ENCODE measurements at places on chromosomes 1 and 21.

DNA sequence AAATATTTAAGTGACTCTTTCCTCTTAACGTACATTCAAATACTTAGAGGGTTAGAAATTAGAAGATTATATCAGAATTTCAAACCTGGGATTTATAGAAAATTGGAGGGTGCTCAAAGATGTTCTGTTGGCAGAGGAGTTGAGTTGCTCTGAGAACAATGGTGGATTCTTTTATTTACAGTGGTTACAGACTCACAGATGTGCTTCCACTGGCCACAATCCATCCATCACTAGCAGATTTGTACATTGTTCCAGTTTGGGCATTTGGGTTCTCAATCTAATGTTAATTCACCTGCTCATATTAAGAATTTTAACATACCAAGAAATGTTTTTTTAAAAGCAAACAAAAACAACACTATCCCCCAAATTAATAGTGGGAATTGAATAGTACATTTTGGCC lies 23.5 kb downstream of the DNAJC6 start:
- no peak for DNase-seq

DNA sequence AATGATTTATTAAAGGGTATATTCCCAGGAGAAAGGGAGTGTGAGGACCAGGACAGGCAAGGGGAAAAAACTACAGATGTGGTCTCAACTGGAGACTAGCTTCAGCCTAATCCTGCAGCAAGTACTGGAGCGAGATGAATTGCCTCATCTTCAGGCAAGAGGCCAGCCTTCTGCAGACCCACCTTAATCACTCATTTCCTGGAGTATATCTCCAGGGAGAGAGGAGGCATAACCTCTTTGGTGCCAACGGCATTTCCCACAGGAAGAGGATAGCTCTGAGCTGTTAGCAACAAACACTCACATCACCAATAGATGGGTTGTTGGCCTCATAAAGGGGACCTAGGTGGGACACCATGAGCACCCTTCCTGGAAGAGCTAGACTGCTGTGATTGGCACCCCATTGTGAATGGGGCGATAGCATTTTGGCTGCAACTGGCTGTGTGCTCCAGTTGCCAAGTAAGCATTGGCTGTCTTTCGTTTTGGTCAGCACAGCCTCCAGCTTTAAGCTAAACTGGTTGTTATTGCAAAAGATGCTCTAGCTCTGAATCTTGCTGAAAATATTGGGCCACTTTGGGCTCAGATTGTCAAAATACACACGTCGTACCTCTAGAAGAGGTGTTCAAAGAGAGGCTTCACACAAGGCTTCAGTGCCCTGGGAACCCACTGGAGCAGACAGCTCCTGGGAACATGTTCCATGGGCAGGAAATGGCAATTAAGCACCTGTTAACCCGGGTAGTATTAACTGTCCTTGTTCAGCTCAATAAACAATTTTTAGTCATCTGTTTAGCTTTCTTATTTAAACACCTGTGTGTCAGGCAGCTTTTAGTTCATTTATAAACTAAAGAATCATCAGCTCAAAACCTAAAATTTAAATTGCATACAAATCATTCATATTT lies 314.8 kb upstream of the C1orf87 start:
- DNase-seq: no peak

- no peak for DNase-seq
Observed at GRCh38 chr21:42581993-42582786, 68.5 kb downstream of the SLC37A1 start.

- no peak for DNase-seq
Observed at GRCh38 chr1:168767894-168768584, 39.0 kb upstream of the DPT start.

DNA sequence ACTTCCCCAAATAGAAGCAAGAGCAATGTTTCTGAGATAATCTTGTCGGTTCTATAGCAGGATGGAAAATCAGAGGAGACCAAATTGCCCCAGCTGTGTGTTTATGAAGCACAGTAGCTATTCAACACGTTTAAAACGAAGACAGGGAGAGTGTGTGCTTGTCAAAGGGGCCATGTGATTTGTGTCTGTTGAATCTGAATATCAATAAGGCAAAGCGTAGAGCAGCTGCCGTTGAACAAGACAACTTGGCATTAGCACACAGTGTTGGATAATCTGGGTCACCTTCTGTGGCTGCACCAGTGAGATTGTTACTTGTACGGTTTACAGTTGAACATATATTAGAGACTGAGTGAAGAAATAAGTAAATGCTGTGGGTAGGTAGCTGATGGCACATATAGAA lies 1.0 kb downstream of the CRB1 start:
- DNase-seq: no peak

DNA sequence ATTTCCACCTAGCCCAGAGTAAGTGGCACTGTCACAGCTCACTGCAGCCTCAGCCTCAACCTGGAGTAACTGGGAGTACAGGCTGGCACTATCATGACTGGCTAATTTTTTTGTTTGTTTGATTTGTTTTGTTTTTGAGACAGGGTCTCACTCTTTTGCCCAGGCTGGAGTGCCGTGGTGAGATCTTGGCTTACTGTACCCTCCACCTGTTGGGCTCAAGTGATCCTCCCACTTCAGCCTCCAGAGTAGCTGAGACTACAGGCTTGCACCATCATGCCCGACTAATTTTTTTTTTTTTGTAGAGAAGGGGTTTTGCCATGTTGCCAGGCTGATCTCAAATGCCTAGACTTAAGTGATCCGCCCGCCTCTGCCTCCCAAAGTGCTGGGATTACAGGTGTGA lies 2.5 kb downstream of the UCK2 start:
- DNase-seq: no peak

GRCh38 chr1:225435957-225436392 lies 8.1 kb upstream of the LBR start:
- DNase-seq: no peak

GRCh38 chr1:156740237-156740740 lies 599 bp downstream of the MRPL24 start:
- no peak for DNase-seq

DNA sequence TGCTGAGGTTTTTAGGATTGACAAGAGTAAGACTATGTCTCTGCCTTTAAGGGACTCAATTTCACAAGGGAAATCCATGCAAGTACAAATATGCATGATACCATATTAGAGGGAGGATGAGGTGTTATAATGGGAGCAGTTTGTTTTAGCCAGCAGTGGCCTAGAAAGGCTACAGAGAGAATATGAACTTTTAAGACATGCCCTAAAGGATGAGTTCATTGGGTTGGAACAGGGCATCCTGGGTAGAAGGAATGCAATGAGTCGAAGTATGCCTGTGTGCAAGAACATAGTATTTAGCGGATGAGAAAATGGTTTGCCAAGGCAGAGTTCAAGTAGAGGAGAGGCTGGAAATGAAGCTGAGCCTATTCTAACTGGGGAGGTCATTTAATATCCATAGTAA lies 32.6 kb upstream of the LEPR start:
- no peak for DNase-seq

- DNase-seq: no peak
Observed at GRCh38 chr1:233959971-233960370, 55.5 kb downstream of the SLC35F3 start.

DNA sequence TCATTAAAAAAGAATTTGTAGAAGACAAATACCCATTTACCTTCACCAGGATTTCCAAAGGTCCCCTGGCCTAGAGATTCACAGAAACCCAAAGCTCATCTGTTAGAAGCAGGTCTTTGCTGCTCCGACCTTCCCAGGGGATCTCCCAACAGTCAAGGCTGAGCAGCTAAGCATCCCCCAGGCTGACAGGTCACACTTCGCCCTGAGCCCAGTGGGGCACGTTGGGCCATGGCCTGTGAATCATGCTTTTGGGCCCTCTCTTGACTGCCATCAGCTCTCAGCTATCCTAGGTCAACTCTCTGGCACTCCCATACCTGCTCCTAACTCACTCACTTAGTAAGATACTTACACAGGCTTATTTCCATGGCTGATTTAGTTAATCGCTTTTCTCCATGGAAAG lies 157.7 kb downstream of the DSCAM start:
- no peak for DNase-seq

All from GM18507 (cell line).